CD4-positive, alpha-beta T cell treated with Interleukin-17A for 1 hour (primary cell): ENCODE measurements at places on chromosomes 7 and 10.

DNA sequence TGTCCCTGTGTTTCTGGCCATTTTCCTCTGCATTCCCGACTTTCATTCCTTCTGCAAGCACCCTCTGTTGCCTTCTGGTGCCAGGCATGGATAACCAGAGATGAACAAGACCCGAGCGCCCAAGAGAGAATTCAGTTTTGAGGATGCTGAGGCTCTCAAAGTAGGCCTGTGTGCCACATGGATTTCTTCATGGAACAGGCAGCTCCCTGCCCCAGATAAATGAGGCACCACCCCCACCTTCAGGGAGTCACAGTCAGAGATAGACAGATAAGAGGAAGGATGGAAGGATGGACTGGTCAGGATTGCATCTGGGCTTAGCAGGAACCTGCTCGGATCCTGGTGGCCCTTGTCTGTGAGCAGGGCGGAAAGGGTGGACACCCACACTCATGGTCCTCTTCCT is 49.4 kb downstream of the ADCYAP1R1 start:
- DNase-seq: no peak

DNA sequence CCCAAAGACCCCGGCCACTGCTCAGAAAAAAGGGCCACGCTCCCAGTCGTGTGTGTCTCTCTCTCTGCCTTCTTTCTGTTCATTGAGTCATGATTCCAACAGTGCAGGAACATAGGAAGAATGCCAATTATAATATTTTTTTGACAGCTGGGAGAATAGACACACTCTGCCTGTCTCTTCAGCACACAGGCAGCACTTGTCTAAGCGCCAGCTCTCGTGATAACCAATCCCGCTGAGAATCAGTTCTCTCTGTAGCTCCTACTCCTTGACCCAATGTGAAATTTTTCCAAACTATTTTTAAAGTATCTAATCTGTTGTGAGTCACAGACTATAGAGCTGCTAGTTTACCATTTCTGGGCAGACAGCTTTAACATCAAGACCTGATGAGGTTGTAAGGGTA is 145.7 kb upstream of the RHEB start:
- DNase-seq: no peak

DNA sequence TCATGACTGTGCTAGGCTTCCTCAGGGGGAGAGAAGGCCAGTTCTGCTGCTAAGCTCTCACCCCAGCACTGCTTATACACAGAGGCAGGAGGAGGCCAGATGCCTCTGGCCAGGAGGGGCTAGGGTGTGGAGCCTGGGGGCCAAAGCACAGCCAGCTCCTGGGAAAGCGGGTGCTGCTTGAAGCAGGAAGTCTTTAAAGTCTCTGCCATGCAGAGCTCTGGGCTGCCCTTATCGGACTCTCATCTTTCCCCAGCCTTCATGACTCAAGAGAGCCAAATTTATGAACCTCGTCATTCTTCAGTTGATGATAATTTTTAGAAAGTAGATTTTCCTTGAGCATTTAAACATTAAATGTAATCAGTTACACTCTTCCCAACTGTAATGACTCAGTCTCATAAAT is 11.2 kb upstream of the TSPAN14 start:
- DNase-seq: no peak

DNA sequence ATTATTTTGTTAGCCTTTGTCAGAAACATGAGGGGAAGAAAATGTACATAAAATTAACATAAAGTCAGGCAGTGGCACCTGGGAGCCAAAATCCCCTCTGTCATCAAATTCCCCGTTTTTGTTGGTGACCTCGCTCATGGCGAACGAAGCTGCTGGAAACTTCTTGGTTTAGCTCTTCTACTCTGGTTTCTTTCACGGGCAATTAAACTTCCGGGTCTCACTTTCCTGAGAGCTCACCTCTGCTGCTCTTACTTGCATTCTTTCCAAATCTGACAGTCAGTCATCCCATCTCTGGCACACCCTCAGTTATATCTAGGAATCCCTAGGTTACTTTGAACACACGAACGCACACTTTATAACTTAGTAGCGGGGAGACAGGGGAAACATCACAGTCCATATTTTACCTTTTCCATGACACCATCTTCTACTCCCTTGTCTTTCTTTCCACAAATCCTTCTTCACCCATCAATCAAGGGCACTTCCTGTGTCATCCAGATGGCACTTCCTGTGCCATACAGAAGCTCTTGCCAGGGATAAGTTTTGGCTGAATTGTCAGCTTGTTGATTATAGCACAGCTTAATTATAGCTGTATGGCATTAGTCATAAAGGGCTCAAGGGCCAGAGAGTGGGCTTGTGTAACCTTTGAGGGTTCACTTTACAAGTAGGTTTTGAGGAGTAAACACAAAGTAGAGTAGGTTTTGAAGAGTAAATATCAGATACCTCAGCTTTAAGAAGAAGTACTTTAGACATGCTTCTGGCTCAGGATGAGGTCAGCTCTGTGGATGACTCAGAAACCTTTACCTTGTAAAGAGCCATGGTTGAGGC is 105.1 kb downstream of the GATA3 start:
- no peak for DNase-seq

DNA sequence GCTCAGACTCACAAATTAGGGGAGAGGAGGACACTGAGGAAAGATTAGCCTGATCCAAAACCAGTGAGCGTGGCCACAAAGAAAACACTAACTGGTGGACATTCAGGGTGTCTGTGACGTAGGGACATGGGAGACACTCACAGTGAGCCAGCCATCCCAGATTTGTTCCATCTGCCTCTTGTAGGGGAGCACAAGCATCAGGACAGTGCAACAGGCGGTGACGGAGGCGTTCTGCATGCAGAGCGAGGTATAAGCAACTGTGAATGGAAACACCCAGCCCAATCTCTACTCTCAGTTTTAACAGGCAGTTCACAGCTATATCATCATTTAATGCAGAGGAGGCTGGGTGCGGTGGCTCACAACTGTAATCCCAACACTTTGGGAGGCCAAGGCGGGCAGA is 52.8 kb upstream of the TOMM7 start:
- no peak for DNase-seq

DNA sequence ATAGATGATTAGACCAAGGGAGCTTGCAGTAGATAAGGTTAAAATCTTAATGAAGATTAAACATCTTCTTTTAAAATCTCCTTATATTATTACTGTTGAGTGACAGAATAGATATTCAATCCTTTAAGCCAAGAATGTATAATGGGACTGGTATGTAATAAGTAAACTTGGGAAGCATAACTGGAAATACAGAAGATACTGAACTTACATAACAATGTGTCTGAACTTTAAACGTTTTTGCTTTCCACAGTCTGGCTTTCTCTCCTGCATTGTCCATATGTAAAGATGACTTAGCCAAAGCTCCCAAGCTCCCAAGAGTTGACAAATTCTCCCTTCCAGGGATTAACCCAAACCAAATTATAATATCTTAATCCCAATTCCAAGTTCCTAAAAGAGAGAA is 129.8 kb downstream of the KCND2 start:
- no peak for DNase-seq

DNA sequence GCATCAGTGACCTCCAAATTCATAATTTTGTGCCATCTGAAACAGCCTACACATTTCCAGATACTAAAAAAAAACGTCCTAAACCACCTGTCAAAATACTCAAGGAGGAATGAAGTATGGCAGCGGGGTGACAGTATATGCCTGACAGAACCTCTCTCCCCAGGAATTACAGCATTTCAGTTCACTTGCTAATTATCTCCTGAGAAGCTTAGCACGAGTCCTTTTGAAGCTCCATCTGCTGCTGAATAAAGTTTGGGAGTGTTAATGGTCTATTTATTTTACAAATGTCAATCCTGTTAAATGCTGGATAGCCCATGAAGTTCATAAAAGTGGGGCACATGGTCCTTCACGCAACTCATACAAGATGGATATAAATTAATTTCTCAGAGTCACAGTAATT is 29.4 kb upstream of the ANLN start:
- DNase-seq: no peak

DNA sequence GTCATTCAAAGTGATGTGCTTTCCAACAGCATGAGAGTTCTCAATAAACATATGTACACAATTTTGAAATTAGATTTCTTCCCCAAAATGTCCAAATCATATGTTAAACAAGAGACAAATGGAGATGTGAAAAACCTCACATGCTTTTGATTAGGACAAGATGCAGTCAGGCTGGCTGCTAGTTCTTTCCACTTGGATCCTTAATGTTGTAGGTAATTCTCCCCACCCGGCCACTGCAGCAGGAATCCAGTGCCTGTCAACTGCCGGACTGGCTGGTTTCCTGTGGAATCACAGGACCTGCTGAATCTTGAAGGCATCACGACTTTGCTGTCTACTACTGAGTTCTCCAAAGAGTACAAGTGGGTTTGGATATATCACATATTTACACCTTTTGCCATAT is 138.6 kb upstream of the AKR1E2 start:
- no peak for DNase-seq

DNA sequence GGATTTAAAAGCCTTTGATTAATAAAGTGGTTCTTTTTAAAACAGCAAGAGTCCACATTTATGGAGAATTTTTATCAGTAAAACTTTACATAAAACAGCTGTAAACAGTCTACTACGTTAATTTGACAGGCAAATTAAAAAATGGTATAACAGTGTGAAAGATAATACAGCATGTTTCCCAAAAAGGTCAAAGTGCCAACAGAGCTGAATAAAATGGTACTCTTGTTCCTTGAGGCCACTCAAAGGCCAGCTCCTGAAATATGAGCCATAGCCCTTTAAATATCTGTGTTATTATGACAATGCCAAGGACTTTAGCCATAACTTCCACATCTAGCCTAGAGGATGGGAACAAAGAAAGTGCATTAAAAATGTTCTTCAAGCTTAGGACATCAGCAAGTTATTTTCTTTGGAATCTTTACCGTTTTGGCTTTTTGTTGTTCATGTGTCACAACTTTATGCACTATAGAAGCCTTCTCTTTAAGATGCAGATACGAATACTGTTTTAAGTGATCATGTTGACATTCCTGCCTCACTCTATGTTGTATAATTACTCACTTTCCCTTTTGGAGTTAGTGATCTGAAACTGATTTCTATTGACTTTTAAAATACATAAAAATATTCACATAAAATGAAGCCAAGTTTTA is 165.6 kb downstream of the RNLS start:
- DNase-seq: no peak

GRCh38 chr7:115005251-115005650 is 83.4 kb downstream of the MDFIC start:
- DNase-seq: no peak

DNA sequence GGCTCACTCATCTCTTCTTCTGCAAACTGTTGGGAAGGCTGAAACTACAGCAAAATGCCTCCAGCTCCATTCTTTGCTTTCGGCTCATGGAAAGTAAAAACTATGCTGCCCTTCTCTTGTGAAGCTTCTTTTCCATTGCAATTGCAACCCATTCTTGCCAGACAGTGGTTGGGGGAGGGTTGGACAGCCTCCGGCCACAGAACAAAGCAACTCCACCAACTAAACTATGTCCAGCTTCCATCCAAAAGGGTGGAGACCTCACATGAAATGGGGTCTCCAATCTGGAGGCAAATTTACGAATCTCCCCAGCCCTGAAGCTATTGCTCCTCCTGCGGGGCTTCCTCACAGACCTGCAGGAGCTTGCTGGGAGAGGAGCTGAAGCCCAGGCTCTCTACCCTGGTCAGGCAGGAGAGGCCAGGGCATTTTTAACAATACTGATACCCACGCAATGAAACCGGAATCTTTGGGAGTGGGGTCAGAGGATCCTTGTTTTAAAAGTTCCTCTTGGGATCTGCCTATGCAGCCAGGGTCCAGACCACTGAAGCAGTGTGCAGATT is 549 bp downstream of the GPNMB start:
- no peak for DNase-seq

GRCh38 chr10:34116220-34116641 is 698.9 kb downstream of the PARD3 start:
- no peak for DNase-seq

DNA sequence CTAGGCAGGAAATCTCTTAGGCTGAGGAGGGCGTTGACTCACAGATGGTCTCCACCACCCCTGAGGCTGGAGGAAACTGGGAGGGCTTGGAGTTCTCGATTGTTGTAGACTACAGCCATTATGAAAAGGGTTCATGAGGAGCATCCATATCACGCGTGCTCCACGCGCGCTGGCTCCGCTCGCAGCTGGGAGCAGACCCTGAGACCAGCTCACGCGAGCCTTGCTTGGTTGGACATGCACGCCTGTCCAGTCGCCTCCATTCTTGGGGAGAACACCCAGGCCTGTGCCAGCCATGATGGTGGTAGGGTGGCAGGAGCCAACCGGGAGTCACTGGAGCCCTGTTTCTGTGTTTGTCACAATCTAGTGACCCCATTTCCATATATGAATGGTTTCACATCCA is 139.1 kb downstream of the TCERG1L start:
- DNase-seq: no peak

GRCh38 chr7:29297194-29297890 is 102.8 kb downstream of the CHN2 start:
- no peak for DNase-seq

DNA sequence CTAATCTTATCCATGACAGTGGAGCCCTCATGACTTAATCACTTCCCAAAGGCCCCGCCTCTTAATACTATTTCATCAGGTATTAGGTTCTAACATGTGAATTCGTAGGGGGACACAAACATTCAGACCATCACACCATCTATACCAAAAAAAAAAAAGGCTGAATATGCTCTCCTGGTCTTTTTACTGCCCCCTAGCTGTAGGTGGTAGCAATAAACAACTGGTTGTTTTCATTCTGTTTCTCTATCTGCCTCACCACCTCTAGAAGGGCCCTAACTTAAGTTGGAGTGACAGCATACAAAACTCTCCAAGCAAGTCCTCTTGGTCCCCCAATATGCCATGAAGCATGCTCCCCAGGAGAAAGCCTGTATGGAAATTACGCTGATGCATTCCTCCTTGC is 94.1 kb downstream of the GRM8 start:
- no peak for DNase-seq

DNA sequence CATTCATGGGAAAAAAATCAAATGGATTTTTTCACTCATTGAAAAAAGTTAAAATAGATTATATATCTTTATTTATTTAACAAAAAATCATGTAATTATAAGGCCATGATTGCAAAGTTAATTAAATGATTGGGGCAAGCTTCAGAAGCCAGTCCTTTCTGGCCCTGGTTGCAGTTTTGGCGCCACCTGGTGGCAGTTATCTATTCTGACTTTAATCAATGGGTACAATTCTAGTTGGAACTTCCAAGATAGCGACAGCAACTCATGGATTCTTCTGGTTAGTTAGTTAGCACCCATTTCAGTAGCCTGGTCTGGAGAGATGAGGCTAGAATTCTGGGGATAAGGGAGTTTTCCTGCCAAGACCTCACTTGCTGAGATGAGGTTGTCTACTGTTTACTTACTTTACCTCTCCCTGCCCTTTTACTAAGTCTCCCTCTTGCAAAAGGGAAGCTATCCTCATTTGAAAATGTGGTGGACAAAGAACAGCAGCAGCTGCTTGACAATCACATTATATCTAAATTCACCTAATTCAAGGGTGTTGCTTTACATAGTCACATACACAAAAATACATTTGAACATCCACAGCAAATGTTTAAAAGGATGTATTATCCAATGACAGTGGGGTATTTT is 42.3 kb downstream of the NOC3L start:
- peak; percentile 63 for DNase-seq

- DNase-seq: no peak
Observed at GRCh38 chr10:117955176-117955575, 91.6 kb downstream of the RAB11FIP2 start.
